ENCODE measurements at places on chromosomes 2 and 18. TPM values are rescaled to one million over a fixed set of nuclear protein-coding genes. Genes with fewer than 3 reads are reported as not detected.

- ATAC-seq, result peak; percentile 80
Measured at GRCh38 chr2:156538083-156538504, 101.9 kb downstream of the GPD2 start.

GRCh38 chr2:66431846-66432587 lies 2.9 kb upstream of the MEIS1 start:
- no peak for ATAC-seq

GRCh38 chr2:11852526-11853196 lies 106.2 kb downstream of the LPIN1 start:
- no peak for ATAC-seq

- no peak for ATAC-seq
Measured at GRCh38 chr18:46892842-46893241, 24.5 kb downstream of the PIAS2 start.

DNA sequence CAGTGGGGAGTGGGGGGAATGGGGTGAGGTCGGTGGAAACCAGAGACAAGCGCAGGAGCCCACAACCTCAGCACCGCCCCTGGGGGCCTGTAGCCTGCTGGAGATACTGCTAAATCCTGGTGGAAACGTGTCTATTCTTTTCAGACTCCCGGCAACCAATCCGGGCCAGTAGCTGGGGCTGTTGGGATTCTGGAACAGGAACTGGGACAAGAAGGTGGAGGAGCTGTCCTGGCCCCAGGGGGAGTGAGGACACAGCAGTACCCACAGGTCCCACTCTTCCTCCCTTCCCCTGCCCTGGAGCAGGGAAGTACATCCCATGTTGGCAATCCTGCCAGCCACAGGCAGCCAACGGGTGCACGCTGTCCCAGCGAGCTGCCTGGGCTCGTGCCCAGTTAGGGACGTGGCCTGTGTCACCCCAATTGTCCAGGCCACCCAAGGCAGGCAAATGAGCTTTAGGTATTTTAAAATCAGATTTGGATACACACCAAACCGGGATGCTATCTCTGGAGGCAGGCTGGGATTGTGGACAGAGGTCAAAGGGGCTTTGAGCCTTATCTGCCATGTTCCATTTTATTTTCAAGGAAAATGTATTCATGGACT lies 51.8 kb downstream of the HS1BP3 start:
- no peak for ATAC-seq

DNA sequence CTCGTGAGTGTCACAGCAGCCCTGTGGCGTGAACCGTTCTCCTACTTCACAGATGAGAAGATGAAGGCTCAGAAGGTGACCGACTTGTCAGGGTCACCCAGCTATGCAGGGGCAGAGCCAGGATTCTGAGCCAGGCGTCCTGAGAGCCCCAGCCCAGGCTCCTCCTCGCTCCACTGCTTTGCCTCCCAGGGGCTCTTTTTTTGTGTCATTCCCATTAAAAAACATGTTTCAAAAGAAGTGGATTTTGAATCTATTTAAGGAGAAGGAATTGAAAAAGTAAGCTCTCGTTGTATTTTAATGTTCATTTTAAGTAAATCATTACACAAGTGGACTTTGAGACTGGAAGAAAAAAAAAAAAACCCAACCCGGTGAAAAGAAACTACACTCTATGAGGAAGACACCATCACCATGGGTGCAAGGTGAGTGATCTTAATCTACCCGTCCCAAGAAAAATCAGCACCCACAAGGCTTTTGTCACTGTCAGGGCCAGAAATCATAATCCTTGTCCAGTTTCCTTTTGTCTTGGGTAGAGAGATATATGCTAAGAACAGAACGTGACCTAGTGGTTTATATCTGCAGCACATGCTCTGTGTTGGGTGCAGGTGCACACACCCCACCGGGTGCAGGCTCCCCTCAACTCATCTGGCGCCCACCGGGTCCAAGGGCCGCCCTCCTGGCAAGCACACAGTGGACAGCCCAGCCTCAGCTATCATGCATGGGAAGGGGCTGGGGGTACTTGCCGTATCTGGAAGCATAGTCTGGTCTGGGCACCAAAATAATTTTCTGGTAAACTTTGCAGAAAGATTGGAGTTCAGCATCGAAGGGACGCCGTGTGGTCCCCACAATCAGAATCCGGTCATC lies 73.5 kb upstream of the ASB18 start:
- ATAC-seq, result no peak

DNA sequence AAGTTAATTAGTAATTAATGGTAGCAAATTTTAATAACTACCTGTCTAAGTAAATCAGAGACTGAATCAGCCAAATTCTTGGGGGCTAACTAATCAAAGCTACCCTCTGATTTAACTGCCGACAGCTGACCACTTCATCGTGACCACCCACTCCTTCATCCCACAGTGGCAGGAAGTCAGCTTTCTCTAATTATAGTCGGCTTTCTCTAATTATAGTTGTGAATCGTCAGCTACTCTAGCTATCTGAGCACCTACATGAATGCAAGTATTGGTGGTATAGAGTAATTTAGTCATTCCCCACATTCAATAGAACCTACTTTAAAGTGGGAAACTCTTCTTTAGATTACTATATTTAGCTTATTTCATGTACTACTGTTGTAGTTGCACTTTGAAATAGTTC lies 185.5 kb downstream of the PTGR3 start:
- no peak for ATAC-seq

DNA sequence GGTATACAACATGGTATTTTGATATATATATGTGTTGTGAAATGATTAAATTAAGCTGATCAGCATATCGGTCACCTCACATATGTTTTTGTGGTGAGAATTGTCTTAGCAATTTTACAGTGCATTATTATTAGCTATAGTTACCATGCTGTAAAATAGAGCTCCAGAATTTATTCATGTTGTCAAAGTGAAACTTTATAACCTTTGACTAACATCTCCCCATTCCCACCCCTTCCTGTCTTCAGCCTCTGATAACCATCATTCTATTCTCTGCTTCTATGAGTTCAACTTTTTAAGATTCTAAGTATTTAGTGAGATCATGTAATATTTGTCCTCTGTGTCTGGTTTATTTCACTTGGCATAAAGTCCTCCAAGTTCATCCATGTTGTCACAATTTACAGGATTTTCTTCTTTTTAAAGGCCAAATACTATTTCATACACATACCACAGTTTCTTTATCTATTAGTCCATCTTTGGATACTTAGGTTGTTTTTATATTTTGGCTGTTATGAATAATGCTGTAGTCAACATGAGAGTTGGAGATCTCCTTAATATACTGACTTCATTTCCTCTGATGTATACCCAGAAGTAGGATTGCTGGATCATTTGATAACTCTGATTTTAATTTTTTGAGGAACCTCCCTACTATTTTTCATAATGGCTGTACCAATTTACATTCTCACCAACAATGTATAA lies 30.3 kb downstream of the NCOA1 start:
- ATAC-seq, result peak; percentile 80

GRCh38 chr18:25453556-25454269 lies 101.7 kb upstream of the ZNF521 start:
- ATAC-seq, result no peak

GRCh38 chr2:45699032-45699658 lies 47.7 kb downstream of the PRKCE start:
- ATAC-seq, result peak; percentile 92

DNA sequence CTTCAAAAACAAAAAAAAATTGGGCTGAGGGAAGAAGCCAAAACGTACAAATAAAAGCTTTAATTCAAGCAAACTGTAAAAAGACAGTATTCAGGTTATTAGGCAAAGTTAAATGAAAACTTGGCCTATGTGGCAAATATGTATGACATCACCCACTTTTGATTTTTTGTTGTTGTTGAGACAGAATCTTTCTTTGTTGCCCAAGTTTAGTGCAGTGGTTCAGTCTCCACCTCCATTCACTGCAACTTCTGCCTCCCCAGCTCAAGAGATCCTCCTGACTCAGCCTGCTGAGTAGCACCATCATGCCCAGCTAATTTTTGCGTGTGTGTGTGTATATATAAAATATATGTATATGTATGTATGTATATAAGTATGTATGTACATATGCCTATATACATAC lies 440.4 kb upstream of the NRXN1 start:
- no peak for ATAC-seq

DNA sequence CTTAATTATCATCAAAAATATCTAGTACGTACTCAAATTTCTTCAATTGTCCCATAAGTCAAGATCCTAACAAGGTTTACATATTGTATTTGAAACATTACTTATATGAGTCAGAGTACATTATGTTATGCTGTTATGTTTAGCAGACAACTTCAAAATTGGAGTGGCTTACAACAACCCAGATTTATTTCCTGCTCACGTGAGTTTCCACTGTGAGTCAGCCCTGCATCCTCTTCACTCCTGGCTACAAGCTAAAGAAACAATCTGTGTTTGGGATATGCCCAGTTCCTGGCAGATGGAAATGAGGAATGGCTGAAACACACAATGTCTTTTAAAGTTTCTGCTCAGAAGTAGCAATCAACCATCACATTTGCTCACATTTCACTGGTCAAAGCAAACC lies 31.5 kb upstream of the TANC1 start:
- ATAC-seq, result no peak

DNA sequence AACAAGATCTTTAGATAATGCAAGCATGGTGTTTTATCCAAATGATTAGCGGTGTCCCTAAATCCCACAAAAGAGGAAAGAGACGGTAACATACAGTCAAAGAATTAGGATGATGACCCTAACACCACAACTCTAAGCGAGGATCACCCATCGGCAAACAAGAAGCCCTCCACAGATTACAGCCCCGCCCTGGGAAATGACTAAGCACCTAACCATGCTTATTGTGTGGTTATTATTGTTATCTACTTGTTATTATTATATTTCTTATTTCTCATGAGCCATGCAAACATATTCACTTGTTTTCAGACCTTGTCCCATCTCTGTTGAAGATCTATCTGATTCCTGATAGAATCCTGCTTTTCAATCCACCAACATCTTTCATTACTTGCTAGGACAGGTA lies 651.3 kb downstream of the NYAP2 start:
- no peak for ATAC-seq

DNA sequence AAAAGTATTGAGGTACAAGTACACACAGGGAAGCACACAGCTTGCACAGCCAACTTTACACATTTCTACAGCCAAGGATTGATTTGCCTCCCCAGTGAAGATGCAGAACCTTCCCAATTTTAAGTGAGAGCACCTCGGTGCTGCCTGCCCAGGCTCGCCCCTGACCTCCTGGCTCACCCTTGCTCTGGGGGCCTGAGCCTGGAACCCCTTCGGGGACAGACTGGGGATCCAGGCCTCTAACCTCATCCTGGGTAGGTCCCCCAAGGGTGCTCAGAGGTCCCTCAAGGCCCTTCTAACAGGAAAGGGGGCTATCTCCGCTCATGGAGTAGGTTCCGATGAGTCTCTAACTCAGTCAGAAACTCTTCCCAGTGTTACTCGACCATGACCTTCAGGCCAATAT lies 53.1 kb downstream of the BCL2L11 start:
- ATAC-seq, result no peak

GRCh38 chr2:61448229-61448628 lies 22.7 kb downstream of the USP34 start:
- no peak for ATAC-seq

DNA sequence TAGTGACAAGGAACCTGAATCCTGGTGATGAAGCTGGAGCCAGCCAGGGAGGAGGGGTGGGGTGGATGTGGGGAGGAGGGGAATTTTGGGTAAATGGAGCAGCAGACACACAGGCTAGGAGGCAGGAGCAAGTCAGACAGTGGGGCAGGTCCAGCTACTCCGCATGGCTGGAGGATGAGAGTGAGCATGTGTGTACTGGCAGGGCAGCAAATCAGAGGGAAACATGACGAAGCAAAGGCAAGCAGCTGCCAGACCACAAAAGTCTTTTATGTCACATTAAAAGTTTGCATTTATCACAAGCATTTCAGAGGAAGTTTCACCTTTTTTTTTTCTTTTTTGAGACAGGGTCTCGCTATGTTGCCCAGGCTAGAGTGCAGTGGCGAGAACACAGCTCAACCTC lies 11.9 kb upstream of the KIDINS220 start:
- ATAC-seq, result no peak

DNA sequence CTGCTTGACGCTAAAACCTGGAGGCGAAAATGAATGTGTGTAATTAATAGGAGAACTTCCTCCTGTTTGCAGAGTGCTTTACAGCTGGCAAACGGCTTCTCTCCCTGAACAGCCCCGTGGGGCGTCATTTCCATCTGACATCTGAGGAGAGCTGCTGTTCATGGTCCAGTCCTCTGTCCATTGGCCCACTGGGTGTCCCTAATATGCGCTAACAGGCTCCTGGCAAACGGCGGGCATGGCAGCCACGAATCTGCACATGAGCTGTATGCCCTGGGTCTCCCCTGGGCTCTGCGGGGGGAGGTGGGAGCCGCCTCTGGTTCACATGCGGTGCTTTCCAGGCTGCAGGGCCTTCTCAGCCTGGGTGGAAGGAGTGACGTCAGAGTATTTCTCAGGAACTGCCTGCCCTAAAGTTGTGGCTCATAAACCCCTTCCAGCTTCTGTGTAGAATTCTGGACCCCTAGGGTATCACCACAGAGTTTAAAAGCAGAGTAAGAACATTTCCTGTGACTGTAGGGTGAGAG lies 73.2 kb downstream of the LRRFIP1 start:
- ATAC-seq, result peak; percentile 61

DNA sequence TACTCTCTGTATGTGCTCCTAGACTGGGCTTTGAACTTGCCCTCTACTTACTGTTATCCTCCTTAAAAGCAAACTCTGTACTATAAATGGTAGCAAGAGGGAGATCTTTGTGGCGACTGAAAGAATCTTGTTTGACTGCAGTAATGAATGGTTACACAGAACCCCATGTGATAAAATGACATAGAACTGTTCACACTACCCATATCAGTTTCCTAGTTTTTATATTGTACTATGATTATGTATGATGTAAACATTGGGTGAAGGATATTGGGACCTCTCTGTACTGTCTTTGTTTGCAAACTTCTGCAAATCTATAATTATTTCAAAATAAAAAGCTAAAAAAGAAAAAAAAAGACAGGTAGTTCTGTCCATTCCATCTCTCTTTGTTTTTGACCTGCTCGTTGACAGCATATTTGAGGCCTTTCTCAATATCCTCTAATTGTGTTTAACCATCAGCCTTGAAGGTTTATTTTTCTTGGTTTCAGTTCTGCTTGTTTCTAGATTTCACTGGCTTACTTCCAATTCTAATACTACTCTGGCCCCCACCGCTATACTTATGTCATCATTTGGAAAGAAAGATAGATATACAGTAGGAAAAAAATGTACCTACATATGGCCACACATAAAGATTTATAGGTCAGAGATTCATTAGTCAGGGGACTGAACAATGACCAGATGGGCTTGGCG lies 79.2 kb upstream of the MYO3B start:
- ATAC-seq, result no peak

The SAG gene
- 1.7 TPM for total RNA-seq

The ALPI gene
- not detected for total RNA-seq

The C2orf66 gene
- total RNA-seq, result 1.0 TPM

The SERPINB4 gene
- total RNA-seq, result not detected

The FHL2 gene
- total RNA-seq, result 2.3 TPM

The NYAP2 gene
- total RNA-seq, result 0.19 TPM

The BMP10 gene
- not detected for total RNA-seq

The TMEM150A gene
- 3.7 TPM for total RNA-seq
